ENCODE measurements at places on chromosomes 16 and 17. TPM values are rescaled to one million over a fixed set of nuclear protein-coding genes. Genes with fewer than 3 reads are reported as not detected.

DNA sequence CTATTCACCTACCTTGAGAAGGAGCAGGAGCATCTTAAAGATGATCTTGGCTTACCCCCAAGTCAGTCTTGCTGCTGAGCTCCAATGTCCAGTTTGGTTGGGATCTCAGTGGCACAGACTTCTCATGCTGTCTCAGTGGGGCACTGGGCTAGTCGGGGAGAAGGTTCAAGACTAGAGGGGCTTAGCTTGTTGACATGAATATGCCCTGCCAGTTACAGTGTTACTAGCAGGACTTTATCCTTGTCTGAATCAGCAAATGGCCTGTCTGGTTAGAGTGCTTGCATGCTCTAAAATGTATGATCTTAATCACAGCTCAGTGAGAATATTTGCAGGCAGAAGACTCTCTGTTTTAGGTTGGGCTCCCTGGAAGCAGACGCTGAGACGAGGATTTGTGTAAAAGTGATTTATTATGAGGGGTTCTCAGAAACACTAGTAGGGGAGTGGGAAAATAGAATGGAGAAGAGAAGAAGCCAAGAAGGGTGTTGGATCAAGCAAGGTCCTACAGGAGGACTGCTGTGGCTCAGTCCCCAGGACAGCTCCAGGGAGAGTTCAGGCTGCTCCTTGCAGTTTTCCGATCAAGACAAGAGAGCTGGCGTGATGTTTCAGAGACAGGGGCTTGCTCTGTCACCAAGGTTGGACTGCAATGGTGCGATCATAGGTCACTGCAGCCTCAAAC, 150.4 kb upstream of the HS3ST2 start:
- no peak for DNase-seq

- peak; percentile 71 for DNase-seq
These were observed 116.8 kb downstream of the ANKRD11 start for GRCh38 chr16:89373355-89374110.

DNA sequence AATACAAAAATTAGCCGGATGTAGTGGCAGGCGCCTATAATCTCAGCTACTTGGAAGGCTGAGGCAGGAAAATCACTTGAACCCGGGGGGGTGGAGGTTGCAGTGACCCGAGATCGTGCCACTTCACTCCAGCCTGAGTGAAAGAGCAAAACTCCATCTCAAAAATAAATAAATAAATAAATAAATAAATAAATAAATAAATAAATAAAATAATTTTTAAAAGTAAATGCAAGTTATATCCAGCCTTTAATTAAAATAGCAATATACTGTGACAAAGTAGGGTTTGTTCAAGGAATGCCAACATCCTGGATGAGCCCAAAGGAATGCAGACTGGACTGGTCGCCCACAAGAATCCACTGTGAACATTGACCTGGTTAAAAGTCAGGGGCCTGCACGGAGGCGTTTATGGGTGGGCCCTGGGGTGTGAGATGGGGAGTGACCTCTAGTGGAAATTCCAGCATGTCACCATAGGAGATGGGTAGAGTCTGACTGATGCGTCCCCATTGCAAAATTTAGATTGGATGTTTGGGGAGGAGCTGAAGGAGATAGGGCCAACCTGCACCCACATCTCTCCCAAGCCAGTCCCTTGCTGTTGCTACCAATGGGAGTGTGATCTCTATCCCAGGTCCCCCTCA, 9.7 kb upstream of the PIK3R5 start:
- DNase-seq, result no peak

DNA sequence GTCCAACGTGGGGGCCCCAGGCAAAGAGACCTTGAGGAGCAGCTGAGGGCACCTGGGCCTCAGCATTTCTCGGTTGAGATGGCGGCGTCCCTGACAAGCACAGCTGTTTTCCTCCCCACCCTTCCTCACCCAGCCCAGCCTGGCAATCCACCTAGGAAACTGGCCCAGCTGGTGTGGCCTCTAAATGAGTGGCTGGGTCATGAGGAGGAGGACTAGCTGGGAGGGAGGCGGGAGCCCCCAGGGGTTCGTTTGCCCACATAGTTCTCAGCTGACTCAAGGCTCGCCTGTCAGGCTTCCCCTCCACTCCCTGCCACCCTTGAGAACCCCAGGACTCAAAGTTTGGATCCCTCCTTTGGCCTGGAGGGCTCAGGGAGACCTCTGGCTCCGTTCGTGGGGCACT, 5.9 kb downstream of the RNF222 start:
- peak; percentile 26 for DNase-seq

DNA sequence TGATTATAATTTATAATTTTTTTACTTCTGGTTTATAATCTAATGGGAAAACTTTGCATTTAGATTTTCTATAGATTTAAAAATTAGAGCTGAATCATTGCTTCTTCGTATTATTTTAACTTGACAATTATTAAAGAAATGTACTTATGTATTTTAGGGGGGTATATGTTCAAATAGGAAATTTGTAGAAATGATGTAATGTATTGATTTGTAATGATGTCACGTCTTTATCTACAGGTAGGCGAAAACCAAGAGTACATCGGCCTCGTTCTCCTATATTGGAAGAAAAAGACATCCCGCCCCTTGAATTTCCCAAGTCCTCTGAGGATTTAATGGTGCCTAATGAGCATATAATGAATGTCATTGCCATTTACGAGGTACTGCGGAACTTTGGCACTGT, 28.4 kb downstream of the BPTF start:
- DNase-seq, result no peak

DNA sequence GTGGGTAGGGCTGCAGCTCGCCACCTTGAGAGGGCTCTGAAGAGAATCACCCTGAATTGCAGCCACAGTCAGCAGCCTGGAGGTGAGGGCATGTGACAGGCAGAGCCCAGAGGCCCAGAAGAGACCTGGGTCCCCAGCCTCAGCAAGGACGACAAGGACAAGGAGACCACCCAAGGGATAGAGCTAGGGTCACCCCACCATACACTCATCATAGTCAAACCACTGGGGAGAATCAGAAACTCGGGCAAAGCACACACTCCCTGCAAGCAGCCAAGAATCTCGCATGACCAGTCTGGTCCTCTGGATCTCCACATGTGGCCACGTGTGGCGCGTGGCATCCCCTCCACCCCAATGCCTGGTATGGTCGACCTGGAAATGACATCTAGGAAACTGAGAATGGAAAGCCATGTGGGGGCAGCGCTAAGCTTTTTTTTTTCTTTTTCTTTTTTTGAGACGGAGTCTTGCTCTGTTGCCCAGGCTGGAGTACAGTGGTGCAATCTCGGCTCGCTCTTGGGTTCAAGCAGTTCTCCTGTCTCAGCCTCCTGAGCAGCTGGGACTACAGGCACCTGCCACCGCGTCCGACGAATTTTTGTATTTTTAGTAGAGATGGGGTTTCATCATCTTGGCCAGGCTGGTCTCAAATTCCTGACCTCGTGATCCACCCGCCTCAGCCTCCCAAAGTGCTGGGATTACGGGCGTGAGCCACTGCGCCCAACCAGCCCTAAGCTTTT, 4.6 kb upstream of the SPHK1 start:
- DNase-seq, result no peak

Gene TEKT1
- not detected for total RNA-seq

Gene MYH2
- total RNA-seq, result not detected

Gene HDAC5
- total RNA-seq, result 53.1 TPM

Gene NLRC3
- total RNA-seq, result not detected

Gene CCL17
- not detected for total RNA-seq

Gene WNT3
- 0.65 TPM for total RNA-seq

Measured in fibroblast of the aortic adventitia (primary cell).